ENCODE measurements at places on chromosomes 2 and 18.

- DNase-seq: no peak
Observed at GRCh38 chr2:53475321-53475720, 292.3 kb upstream of the CHAC2 start.

DNA sequence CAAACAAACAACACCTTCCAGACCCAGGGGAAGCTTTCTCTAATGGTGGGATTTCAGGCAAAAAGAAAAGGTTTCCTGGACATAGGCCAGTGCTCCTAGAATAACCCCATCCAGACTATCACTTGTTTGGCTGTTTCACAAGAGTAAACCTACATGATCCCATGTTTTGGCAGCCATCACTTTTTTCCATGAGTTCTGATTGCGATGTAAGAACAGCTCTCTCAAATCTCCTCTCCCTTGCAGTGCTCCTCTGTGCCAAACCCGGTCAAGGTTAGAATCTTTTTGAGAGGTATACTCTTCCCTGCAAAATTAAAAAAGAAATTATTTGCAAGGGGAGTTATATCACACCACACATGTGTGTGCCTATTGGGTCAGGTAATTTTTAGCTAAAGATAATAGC is 11.9 kb downstream of the GRP start:
- DNase-seq: no peak

DNA sequence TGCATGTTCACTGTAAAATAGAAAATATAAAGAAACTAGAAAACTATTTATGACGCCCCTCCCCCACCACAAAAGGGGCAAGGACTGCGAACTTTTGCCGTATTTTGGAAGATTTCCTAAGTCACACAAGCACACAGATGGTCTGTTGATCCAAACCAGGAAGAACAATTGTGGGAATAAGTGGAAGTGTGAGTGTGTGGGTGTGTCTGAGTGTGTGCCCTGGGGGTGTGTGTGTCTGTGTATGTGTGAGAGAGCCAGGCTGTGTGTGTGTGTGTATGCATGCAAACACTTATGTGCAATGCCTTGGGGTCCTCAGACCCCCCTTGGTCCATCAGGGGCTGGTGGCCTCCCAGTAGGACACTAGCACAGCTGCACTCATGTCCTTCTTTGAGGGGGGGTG is 43.1 kb downstream of the HPCAL1 start:
- DNase-seq: no peak

DNA sequence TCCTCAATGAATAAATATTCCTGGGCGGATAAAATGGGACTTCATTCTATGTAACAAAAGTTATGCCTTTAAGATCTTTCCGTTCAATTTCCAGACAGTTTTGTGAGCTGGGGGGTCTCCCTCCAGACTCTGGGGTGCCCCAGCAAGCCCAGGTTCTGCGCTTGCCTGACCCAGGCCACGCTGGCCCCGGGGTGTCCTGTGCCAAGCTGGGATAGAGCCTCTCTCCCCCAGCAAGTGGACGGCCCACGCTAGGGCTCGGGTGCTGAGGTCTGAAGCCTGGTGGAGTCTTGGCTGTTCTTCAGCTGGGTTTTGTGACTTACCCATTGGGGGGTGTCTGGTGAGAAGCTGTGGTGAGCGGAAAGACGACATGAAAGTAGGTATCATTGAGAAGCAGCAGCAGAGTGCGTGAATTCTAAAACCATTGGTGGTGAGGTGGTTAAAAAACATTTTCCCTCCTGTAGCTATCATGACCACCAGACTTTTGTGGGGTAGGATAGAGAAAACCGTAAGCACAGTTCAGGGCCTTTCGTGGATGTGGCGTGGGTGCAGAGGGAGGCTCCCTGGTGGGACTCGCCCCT is 346.8 kb downstream of the ANAPC1 start:
- no peak for DNase-seq

- no peak for DNase-seq
Observed at GRCh38 chr18:77346208-77346810, 96.7 kb downstream of the GALR1 start.

GRCh38 chr2:47503481-47504070 is 100.6 kb downstream of the MSH2 start:
- no peak for DNase-seq

- DNase-seq: no peak
Observed at GRCh38 chr2:127479219-127479825, 47.0 kb downstream of the IWS1 start.

- DNase-seq: no peak
Observed at GRCh38 chr2:43387092-43388062, 161.0 kb upstream of the ZFP36L2 start.

DNA sequence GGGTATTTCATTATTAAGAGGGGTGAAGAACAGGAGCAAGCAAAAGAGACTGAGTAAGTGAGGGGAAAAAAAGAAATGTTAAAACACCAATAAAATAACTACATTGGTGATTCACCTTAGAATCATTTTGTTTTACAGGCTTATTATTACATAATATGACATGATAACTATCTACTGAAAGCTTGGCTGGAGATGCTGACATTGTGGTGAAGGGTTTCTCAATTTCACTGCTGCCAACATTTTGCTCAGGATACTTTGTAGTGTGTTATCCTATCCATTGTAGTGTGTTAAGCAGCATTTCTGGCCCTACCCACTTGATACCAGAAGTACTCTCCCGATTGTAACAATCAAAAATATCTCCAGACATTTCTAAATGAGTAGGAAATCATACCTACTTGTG is 1564.6 kb upstream of the NXPH2 start:
- no peak for DNase-seq

- peak; percentile 15 for DNase-seq
Observed at GRCh38 chr2:36356298-36356989, 866 bp downstream of the CRIM1 start.

DNA sequence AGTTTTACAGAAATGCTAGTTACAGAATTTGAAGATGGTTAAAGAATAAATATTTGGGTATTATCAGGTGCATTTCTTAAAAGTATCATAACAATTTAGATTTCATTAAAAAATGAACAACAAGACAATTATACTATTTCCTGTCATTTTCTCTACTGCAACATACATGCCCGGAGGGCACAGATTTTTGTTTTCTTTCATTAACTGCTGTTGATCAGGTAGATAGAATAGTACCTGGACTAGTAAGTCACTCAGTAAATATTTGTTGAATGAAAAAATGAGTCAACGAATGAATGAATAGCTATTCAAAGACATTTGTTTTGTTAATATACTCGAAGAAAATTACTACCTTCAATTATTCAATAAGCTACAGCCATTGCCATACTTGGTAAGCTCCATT is 531.2 kb upstream of the VRK2 start:
- DNase-seq: no peak

GRCh38 chr2:174248998-174249592 is 763 bp upstream of the OLA1 start:
- DNase-seq: no peak

DNA sequence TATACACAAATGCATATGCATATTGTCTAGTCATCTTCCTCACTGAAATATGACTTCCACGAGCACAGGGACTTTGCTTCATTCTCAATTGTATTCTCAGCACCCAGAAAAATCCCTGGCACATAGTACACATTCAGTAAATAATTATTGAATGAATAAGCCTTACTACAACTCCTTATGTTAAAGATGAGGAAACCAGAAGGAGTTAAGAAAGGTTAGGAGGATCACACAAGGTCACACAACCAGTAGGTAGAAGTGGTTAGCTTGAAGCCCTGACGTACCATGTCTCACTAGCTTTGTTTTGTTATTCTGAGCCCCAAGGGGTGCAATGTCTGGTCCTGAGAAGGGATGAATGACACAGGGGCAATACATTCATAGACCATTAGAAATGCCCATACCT is 220.9 kb upstream of the PID1 start:
- DNase-seq: no peak

DNA sequence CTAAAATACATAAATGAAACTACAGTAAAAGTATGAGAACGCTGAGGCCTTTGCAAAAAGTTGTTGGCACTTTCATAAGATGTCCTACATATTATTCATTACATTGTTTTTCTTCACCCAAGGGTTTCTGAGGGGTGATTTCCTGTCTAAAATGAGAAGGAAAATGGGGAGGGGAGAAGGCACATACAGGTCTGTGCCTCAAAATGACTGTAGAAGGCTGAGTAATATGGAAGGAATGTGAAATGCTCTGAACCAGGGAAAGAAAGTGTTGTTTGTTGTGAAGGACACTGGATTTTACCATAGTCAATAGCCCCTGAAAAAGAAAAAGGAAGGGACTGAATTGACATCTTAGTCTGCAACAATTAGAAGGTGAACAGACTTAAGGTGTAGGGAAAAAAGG is 99.5 kb upstream of the RNF152 start:
- no peak for DNase-seq

All from activated CD4-positive, alpha-beta T cell treated with anti-CD3 and anti-CD28 coated beads for 1 hour (primary cell).